ENCODE measurements at places on chromosomes 4 and X.

- DNase-seq: no peak
Measured at GRCh38 chr4:17164666-17165065, 266.2 kb upstream of the LDB2 start.

GRCh38 chrX:128975745-128976144 is 547.5 kb downstream of the SMARCA1 start:
- DNase-seq: peak; percentile 68

GRCh38 chr4:29304595-29304994 is 1415.6 kb upstream of the PCDH7 start:
- no peak for DNase-seq

DNA sequence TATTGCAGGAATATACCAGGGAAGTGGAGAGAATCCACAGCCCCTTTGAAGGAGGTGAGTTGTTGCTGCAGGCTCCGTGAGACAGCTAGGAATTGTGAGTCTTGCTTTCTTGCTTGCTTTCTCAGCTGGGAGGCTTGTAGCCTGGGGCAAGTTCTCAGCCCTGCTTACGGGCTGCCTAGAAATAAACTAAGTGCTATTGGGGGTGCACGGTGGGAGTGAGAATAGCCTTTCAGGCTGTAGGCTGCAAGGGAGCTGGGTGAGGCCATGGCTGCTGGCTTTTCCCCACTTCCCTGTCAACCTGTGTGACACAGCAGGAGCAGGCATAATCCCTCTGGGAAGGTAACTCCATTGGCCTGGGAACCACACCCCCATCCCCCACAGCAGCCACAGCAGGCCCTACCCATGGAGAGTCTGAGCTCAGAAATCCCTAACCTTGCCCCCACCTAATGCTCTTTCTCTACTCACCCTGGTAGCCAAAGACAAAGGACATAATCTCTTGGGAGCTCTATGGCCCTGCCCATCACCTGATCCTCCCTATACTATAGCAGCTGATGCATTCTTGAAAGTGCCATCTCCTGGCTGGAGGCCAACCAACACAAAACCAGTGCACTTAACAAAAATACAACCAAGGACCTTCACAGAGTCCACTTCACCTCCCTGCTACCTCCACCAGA is 113.0 kb downstream of the MMRN1 start:
- no peak for DNase-seq

DNA sequence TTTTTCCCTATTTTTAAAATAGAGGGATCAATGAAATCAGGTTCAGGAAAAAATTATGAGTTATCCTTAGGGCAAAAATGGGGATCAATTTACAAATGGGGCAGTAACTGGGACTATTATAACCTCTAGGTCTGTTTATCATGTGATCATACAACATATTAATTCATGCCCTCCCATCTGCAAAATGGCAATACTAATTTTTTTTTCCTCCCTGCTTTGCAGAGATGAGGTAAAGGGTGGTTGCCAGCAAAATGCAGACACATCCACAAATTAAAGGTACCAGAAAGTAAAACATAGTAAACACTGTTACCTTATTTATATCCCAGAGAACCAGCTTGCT is 467 bp downstream of the HSD17B11 start:
- no peak for DNase-seq

DNA sequence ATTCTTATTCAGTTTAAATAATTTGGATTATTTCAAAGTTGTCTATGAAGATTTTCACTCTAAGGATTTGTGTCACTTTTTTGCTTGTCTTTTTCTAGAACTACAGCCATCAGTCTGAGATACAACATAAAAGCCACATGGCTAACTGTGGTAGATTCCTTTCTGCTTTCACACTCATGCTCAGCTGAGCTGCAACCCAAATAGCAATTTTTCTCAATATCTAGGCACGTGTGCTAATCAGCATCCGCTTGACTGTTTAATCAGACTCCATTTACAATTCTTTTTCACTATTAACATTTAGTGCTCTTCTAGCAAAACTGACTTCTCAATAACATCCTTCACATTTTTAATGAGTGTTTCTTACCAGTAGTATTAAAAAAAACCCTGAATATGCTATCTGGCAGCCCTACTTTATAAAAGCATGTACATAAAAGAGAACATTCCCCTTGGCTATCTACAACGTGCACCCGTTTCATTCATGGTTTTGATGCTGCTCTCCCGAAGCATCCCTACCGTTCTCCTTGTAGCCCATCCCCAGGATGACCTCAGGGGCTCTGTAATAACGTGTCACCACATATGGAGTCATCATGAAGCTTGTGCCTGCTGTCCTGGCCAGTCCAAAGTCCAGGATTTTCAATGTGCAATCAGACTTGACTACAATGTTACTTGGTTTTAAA is 259.2 kb downstream of the MAPK10 start:
- no peak for DNase-seq

DNA sequence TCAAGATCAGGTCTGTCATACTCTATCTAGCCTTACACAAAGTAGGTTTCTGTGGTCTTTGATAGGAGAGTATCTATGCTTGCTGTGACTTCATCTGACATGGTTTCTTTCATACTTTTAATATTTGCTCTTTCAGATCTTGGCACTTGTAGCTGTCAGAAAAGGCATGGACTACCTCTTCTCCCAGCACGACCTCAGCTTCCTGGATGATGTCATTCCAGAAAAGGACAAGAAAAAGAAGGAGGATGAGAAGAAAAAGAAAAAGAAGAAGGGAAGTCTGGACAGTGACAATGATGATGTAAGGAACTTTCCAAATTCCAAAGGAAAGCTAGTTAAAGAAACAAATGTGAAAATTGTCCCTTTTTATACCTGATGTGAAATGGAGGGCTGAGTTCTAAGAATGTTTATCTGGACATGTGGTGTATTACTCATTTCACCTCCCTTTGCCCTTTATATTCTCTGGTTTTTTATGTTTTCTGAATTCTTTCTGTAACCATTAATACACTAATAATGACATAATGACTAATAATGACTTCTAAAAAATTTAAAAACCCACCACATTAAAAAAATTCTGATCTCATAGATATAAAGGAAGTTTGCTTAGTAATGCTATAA is 221.2 kb downstream of the SLC4A4 start:
- no peak for DNase-seq

DNA sequence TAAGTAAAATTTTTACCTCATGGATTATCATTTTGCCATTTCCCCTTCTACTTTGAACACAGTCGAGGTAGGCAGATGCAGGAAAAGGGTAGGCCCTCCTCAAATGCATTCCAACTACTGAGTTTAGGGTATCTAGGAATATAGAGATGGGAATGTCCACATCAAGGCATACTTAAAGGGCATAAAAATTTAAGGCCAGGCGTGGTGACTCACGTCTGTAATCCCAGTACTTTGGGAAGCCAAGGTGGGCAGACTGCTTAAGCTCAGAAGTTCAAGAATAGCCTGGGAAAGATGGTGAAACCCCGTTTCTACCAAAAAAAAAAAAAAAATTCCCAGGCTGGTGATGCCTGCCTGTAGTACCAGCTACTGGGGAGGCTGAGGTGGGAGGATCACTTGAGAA is 146.5 kb downstream of the PDGFC start:
- no peak for DNase-seq

DNA sequence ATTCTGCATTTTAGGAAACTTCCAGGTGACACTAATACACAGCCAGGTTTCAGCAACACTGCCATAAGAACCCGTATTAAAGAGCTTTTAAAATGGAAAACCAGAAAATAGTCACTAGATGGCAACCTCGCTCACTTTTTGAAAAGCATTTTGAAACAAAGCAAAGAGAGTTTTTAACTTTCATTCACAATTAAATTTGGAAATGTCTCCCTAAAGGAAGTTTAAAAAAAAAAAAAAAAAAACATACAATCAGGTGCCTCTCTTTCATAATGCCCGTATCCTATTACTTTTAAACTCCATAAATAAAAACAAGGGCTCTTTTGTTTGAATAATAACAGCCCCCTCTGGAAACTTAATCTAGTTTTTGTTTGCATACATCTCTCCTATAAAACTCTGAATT is 20.3 kb downstream of the MEPE start:
- no peak for DNase-seq

- DNase-seq: no peak
Measured at GRCh38 chrX:152733261-152733975, at the start of the genes CSAG1 and MAGEA12. Gene CSAG1 (minus strand): TSS chrX:152733721. CDS start chrX:152732460, 1,261 bp downstream. Gene MAGEA12 (plus strand): TSS chrX:152733757. CDS start chrX:152736162, 2,405 bp downstream.

- no peak for DNase-seq
Measured at GRCh38 chr4:82017680-82018079, 356.1 kb downstream of the HNRNPD start.

- no peak for DNase-seq
Measured at GRCh38 chr4:9994246-9994847, 26.9 kb downstream of the SLC2A9 start.

GRCh38 chrX:13198056-13198761 is 121.6 kb downstream of the ATXN3L start:
- peak; percentile 9 for DNase-seq

- DNase-seq: peak; percentile 51
Measured at GRCh38 chr4:173264684-173265185, 69.4 kb downstream of the HMGB2 start.

DNA sequence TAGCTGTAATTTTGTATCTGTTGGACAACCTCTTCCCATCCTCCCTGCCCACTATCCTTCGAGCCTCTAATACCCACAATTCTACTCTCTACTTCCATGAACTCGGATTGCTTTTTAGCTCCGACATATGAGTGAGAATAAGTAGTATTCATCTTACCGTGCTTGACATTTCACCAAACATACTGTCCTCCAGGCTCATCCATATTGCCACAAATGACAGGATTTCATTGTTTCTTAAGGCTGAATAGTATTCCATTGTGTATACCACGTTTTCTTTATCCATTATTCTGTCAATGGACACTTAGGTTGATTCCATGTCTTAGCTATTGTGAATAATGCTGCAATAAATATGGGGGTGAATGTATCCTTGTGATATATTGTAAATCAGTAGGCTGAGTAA is 26.4 kb upstream of the TTC29 start:
- no peak for DNase-seq

GRCh38 chrX:121755541-121755940 is 708.1 kb downstream of the GLUD2 start:
- DNase-seq: no peak

- DNase-seq: no peak
Measured at GRCh38 chr4:89298788-89299152, 8.8 kb downstream of the GPRIN3 start.

DNA sequence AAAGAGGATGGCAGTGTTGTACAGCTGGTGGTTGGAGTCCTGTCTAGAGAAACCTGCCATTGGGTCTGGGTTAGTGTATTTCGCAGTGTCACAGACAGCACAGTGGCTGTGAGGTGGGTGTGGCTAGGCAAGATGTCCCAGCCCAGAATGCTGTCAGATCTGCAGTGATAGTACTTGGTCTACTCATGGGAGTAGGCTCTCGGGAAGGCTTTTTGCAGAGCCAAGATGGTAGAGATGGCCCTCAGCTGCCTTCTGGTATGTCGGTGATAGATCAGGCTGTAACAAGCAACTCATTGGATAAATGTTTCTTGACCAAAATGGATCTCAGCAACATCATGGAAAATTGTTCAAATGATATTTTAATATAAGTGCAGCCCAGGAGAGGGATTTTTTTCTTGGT is 84.3 kb upstream of the WDR1 start:
- DNase-seq: no peak

- DNase-seq: no peak
Measured at GRCh38 chr4:110532901-110533589, 57.1 kb downstream of the ENPEP start.

DNA sequence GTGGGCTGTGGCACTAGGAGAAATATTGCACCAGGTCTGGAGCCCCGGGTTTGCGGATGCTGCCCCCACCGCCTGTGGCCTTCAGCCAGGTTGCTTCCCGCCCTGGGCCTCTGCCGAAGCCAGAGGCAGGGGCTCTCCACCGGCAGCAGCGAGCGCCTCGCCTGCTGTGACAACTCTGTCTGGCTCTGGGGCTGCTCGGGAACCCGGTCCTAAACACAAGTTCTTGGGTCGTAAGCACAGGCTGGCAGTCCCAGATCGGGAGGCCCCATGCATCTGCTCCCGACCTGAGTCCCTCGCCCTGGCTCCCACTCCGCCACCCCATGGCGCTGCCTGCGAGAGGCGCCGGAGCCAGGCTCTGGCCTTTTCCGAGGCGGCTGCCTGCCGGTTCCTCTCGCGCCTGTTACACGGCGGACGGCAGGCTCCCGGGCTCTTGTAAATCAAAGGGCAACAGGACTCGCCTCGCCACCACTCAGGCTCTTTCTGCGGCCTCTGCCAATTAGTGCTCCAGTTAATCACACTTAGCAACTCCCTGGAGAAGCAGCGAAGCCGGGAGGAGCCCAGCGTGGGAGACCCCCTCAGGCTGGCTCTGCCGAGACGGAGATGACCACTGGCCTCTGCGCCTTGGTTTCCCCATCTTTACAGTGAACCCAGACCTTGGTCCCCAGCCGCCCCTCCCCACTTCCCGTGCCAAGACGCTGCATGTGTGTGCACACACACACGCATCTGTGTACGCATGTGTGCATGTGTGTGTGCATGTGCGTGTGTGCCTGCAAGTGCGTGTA is 109.2 kb downstream of the DCTD start:
- DNase-seq: no peak

GRCh38 chr4:128649161-128649560 is 160.3 kb upstream of the JADE1 start:
- DNase-seq: no peak

DNA sequence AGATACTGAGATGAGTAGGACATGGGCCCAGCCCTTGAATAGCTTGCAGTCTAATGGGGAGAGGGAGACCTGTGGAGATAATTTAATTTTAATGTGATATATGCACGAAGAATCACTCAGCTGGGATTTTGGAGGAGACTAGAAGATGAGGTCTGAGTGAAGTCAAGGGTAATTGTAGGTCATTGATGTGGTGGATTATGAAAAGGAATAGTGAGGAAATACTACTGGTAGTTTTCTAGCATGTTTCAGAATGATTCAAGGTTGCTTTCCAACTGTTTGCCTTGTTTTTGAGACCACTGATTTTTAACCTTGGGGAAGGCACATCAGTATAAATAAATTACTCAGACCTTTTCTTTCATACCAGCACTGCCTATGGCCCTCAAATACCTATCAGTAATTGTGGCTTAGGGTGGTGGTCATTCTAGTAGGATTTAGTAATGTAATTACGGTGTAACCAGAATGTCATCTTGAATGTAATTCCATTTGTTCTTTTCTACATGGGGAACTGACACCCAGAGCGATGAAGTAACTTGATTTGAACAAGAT is 25.6 kb downstream of the PTTG2 start:
- DNase-seq: no peak

DNA sequence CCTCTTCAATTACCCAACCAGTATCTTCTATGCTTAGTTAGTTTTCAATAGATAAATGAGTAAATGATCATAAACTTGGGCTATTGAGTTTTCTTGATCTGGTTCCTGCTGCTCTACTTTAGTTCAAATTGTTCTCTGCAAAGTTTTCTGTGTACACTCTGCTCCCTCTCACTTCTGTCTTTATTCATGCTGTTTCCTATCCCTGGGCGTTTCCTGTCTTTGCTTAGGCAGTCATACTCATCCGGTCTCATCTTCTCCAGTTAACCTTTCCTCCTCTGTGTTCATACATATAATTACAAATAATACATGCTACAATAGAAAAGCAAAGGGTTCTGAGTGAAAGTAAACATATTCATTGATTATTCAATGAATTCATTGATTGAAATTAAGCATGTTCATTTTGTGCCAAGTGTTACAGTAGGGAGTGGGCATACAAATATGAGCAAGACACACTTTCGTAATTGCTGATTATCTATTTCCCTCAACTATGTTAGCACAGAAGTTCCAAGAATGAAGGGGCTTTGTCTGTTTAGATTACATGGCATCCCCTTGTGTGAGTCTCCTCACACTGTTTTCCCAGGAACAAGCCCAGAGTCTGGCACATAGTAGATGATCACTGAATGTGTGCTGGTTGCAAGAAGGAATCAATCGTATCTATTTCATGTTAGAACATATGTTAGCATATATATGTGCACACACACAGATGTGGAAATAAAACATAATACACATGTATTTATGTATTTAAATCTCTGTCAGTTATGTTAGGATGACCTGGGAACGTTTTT is 1.1 kb downstream of the RAB39B start:
- no peak for DNase-seq

GRCh38 chrX:86194758-86195157 is 46.5 kb downstream of the DACH2 start:
- DNase-seq: no peak

Data from pancreas (tissue), 10 donors.